ENCODE measurements at places on chromosomes 13 and 19.

GRCh38 chr19:55484593-55485438 lies at the start of gene NAT14:
Gene NAT14 (plus strand): TSS chr19:55485188. CDS start chr19:55485709, 521 bp downstream.
- peak; percentile 45 for DNase-seq

- DNase-seq, result no peak
Observed at GRCh38 chr13:94707400-94708021, 4.8 kb downstream of the SOX21 start.

DNA sequence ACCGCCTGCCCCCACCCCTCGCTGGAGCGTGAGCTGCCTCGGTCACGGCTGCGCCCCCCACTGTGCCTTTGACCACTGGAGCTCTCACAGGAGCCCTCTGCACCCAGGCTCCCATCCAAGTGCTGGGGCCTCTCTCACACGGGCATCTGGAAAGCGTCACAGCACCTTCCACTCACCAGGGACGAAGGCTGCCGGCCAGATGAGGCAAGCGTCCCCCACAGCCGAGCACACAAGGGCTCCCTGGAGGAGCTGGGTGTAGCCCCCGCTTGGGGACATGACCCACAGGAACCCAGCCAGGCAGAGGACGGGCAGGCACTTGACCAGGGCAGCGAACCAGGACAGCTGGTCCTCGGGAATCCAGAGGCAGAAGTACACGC lies 560 bp downstream of the TMEM86B start:
- no peak for DNase-seq

DNA sequence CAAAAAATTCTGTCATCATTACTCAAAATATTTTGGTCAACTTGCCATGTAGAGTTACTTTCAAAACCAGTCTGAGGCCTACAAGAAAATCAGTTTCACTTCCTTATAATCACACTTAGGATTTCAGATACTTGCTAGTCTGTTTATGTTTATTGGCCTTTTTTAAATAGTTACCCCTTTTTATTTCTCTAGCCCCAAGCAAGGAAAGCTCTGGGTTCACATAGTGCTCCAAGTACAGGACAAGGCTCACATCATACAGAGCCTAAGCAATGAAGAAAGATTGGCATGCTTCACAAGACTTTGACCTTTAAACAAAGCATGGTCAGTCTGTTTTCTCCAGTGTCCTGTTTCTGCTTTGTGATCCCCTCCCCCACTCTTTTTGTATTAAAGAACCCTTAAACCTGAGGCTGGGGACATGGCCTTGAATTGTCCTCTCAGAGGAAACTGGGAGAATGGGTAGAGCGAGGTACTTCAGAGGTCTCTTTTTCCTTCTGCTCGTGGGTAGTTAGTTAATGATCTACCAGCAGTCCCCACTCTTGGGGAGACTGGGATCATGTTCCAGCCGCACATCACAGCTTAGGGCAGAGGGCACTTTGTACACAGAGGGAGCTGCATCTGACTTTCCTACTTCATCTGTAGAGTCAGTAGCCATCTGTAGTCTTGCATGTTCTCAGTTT lies 30.7 kb downstream of the CEACAM1 start:
- no peak for DNase-seq
